Upper lobe of right lung (tissue), 1 donor: ENCODE measurements at places on chromosomes 13 and 19. TPM values are rescaled to one million over a fixed set of nuclear protein-coding genes. Genes with fewer than 3 reads are reported as not detected.

ZNF112 gene
- 3.4 TPM for total RNA-seq

OLFM4 gene
- total RNA-seq: not detected

ONECUT3 gene
- not detected for total RNA-seq

PLPP2 gene
- total RNA-seq: 5.7 TPM

LEUTX gene
- total RNA-seq: not detected

TEX29 gene
- 0.81 TPM for total RNA-seq

ICAM1 gene
- 245 TPM for total RNA-seq

SHD gene
- not detected for total RNA-seq

DIAPH3 gene
- total RNA-seq: 4.6 TPM

C19orf73 gene
- total RNA-seq: 1.5 TPM

PRRG2 gene
- total RNA-seq: 10.1 TPM

ZNF506 gene
- 22.1 TPM for total RNA-seq

MYO1F gene
- 106 TPM for total RNA-seq

FUT3 gene
- total RNA-seq: 17.3 TPM

ODAD3 gene
- 0.49 TPM for total RNA-seq

RXFP2 gene
- not detected for total RNA-seq

ELSPBP1 gene
- total RNA-seq: not detected

GRCh38 chr13:51995677-51996551, 15.3 kb downstream of the ATP7B start:
- no peak for DNase-seq

DNA sequence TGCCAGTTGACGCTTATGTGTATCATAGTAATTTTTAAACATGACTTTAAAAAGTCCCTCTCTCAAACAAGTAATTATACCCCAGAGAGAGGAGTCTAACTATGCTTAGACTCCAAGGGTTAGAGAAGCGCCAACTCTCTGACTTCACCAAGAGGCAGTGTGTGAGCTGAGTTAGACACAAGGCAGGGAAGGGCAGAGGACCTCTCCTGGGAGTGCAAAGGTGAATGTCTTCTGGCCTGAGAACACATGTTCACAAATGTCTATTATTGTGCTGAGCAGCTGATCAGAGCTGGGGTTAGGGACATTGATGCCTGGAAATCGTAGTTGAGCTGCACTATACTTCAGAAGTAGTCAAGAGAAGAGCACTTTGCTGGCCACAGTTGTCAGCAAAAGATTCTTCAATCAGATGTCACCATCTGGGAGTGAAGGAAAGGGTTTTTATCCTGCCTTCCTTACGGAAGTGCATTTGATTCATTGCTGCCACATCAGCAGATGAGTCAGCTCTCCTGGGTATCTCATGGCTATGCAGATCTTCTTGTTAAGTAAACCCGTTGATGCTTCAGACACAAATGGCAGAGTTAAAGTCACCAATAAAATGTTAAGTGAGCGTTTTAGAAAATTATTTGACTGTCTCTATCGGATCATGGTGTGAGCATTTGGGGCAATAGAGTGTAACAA, 283.2 kb upstream of the ARGLU1 start:
- no peak for DNase-seq

GRCh38 chr13:37766502-37766901, 103.1 kb downstream of the TRPC4 start:
- no peak for DNase-seq

- no peak for DNase-seq
Observed at GRCh38 chr19:33998302-33998701, 174.0 kb upstream of the LSM14A start.

DNA sequence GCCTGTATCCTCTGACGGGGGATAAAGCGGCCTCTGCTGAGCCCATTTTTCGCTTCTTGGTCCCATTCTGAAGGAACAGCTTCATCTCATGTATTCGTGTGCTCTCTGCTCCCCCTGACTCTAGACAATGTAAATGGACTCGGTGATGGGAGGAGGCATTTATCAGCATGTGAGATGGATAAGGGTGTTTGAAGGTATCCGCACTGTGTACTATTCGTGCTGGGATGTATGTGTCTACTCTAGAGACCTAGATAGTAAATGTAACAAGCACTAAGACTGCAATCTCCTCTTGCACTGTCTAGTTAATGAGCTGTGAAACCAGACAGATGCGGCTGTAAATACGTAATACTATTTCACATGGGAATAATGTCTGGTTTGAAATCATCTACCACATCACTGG, 134.6 kb upstream of the ARGLU1 start:
- no peak for DNase-seq

GRCh38 chr19:287381-287871, 3.8 kb downstream of the PLPP2 start:
- DNase-seq: peak; percentile 52

- no peak for DNase-seq
Observed at GRCh38 chr13:60112771-60113170, 51.0 kb downstream of the DIAPH3 start.

DNA sequence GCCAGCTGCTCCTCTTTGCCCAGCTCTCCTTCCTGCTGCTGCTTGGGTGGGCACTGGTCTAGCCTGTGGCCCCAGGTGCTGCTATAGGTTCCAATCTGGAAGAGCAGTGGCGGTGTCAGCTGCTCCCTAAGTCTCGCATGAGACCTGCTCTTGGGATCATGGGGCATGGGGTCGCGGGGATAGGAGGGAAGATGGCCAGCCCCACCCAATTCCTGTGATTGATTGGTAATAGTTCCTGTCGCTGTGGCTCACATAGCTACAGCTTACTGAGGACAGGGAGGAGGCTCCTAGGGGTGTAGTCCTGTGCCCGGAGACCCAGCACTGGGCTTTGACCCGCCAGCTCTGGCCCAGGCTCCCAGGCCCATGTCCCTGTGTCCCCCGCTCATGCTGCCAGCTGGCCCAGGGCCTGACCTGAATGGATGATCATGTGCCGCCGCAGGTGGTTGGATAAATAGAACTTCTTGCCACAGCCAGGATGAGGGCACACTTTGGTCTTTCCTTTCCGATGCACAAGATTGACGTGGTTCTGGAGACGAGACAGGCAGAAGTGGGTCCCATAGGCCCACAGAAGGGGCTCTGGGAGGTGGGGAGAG, 4.5 kb upstream of the ELAVL3 start:
- DNase-seq: no peak

GRCh38 chr13:74444161-74444571, 310.0 kb upstream of the KLF12 start:
- no peak for DNase-seq

DNA sequence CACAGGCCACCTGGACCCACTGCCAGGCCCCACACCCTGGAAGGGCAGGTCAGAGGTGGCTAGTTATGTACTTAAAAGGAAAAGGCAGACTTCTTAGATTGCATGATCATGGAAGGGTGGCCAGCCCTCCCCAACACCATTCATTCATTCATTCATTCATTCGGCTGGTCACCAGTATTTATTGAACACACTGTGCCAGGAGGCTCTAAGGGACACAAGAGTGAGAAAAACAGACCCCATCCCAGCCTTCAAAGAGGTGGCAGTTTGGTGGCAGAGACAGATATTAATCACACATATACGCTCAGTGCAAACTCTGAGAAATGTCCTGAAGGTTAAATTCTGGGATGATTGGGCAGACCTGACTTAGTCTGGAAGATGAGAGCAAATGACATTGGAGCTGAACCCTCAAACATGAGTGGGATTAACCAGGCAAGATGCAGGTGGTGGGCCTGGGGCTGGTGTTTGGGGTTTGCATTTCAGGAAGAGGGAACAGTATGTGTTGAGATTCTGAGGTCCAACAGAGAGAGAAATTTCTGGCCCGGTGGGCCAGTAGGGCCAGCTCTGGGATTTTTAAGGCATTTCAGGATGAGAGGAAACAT, 147.5 kb downstream of the ZNF536 start:
- no peak for DNase-seq

GRCh38 chr13:54029720-54030119, 1001.1 kb downstream of the OLFM4 start:
- no peak for DNase-seq

DNA sequence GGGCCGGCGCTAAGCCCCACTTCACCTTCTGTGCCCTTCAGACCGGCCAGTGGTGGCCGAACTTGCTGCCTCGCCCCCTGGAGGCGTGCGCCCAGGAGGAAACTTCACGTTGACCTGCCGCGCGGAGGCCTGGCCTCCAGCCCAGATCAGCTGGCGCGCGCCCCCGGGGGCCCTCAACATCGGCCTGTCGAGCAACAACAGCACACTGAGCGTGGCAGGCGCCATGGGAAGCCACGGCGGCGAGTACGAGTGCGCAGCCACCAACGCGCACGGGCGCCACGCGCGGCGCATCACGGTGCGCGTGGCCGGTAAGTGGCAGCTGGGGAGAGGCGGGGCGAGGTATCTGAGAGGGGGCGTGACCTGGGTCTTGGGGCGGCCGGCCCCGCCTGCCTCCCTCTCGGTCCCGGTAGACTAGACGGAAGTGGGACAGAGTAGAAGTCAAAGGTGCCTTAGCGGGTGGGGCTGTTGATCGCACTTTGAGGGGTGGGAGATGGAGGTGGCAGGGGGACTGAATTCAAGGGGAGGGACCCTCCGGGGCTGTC, 5.6 kb downstream of the ICAM5 start:
- DNase-seq: peak; percentile 89

DNA sequence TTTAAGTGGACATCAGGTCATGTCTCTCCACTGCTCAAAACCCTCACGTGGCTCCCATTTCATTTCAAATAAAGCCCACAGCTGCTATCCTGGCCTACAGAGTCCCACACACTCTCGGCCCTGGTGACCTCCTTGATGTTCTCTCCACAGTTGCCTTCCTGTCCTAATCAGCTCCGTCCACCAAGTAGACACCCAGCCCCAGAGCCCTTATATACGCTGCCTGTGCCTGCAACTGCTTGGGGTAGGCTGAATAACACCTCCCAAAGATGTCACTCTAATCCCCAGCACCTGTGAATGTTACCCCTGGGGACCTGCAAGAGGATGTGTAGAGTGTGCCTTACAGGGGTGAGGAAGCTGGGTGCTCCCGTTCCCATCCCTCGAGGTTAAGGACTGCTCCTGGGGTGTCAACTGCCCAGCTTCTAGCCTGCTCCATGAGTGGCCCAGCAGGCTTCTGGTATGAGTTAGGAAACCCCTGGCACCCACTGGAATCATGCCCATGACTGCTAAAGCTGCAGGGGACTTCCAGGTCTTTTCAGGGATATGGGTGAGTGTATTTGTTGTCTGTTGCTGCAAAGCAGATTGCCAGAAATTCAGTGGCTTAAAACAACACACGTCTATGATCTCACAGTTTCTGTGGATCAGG, 6.0 kb downstream of the FAM187B start:
- peak; percentile 53 for DNase-seq

DNA sequence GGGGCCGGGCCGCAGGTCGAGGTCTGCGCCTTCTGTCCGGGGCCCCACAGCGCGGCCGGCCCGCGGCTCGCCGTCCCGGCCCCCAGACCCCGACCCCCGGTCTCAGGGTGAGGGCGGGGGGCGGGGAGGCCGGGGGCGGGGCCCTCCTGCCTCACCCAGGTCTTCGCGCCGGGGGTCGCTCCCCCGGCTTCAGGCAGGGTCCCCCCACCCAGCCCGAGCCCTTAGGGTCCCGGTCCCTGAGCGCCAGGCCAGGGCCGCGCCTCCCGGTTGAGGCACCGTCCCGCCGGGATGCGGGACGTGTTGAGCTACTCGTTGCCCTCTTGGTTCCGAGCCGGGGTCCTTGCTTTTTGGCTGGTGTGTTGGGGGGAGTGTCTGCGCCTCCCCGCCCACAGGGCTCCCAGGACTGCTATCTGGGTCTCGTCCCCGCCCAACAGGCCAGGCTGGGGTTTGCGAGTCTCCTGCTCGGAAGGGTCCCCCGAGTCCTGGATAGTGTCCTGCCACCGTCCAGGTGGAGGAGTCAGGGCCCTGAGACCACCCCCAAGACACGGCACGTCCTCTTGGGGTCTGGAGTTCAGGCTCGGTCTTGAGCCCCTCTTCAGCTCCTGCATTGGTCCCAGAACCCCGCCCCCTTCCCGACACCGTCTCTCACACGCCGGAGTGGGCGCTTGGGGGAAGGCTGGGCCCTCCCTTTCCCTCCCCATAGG, 452 bp downstream of the PIAS4 start:
- DNase-seq: peak; percentile 69

- no peak for DNase-seq
Observed at GRCh38 chr19:13888281-13888680, 11.3 kb downstream of the NANOS3 start.

GRCh38 chr13:112953591-112954487, 15.2 kb upstream of the MCF2L start:
- DNase-seq: no peak

- no peak for DNase-seq
Observed at GRCh38 chr19:46176116-46176860, 28.2 kb downstream of the IGFL2 start.

- DNase-seq: no peak
Observed at GRCh38 chr19:42023121-42023942, 29.3 kb upstream of the ATP1A3 start.

DNA sequence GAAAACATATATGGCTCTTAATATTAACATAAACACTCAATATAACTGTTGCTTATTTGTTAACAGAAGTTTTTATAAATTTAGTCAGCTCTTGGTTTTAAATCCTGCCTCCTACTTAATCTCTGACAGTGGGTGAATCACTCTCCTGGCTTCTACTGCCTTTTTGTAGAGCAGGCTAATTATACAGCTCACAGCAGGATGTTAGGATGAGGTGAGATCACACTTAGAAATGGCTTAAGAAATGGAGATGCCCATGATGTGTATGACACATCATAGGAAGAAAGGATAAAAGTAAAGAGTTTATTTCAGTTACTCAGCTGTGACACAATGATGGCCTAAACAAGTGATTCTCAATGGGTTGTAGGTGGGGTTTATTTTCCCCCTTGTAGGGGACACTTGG, 345.6 kb downstream of the SPRY2 start:
- no peak for DNase-seq

DNA sequence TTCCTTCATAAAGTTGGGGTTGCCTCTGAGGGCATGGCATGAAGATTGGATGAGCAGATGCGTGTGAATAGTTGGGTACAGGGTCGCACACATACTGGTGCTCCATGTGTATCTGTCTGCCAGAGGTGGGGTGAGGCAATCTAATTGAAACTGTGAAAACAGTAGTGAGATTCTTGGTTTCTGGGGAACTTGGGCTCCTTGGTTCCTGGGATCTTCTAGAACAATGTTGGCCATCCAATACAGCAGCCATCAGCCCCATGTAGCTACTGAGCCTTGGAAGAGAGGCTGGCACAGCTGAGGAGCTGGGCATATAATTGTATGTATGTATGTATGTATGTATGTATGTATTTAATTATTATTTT, 616 bp downstream of the FCHO1 start:
- no peak for DNase-seq

GRCh38 chr13:50159607-50160006, 144.4 kb downstream of the KCNRG start:
- no peak for DNase-seq

GRCh38 chr19:46784262-46785053, 3.9 kb downstream of the SLC1A5 start:
- DNase-seq: peak; percentile 92

DNA sequence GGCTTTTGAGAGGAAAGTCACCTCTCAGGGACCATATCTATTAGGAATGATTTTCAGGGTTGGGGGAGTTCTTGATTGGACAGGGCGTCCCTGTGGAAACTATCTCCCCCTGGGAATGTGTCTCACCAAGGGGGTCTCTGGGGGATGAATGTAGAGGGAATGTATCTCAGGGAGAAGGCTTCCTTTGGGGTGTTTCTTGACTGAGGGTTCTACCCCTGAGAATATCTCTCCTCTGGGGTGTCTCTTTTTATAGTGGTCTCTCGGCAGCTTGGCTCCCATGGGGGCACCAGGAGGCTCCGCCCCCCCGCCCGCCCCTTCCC, 1.0 kb downstream of the RTBDN start:
- no peak for DNase-seq

- DNase-seq: no peak
Observed at GRCh38 chr13:72071713-72072112, 204.7 kb upstream of the DACH1 start.
